ENCODE measurements at places on chromosomes 5 and 9.

- peak; percentile 22 for DNase-seq
Measured at GRCh38 chr9:83208065-83208850, 145.3 kb upstream of the RASEF start.

GRCh38 chr9:129414993-129415941 is 205.6 kb downstream of the C9orf50 start:
- no peak for DNase-seq

DNA sequence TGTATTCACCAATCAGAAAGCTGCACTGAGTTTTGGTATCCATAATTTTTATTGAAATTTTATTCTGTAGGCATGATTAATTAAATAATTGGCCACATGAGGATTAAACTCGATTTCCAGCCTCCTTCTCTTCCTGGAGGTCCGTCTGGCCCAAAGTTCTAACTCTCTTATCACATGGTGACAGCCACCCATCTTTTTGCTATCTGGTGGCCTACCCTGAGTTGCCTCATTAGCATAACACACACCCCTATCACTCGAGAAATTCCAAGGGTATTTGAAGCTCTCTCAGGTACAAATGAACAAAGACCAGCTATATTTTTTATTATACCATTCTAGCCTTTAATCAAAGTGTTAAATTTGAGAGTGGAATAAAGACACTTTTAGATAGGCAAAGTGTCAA is 57.7 kb downstream of the APC start:
- DNase-seq, result no peak

GRCh38 chr5:67971223-67971830 is 244.2 kb upstream of the PIK3R1 start:
- DNase-seq, result no peak
